Stimulated activated CD4-positive, alpha-beta T cell treated with anti-CD3 and anti-CD28 coated beads, Interleukin-12 subunit alpha, Interleukin-12 subunit beta, amount 100 ng/mL, for 24 hours (primary cell): ENCODE measurements at places on chromosomes 11 and 22.

DNA sequence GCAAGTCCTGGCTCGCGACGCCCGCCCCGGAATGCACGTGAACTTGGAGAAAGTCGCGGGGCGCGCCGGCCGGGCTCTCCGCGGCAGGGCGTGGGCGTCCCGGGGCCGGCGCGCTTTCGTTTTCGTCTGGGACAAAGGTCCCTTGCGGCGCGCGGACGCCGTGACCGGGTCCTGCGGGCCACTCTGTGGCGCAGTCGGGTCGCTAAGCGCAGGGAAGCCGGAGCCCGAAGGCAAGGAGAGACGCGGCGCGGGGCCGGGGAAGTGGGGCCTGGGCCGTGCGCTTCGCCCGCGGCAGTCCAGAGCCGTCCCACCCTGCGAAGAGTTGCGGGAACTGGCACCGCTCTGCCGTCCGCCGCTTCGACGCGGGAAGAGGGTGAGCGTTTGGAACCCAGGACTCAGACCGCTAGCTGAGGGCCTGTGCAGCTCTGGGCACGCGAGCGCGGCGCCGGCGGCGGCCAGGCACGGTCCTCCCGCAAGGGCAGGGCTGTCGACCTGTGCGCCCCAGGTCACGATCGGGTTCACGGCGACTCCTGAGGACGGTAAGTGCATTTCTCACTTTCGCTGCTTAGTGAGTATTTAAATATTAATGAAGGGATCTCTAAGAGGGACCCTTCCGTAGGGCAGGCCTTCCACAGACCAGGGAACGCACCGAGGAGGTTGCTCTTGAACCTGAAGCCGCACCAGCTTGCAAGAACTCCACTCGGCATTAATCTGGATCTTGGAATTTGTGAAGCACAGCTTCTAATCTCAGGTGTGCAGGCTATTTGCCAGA is 78.0 kb upstream of the PPARA start:
- peak; percentile 53 for DNase-seq

GRCh38 chr11:75668451-75669297 is at the start of gene MAP6:
Gene MAP6 (minus strand): TSS chr11:75669038. CDS start chr11:75668369, 669 bp downstream.
- no peak for DNase-seq

DNA sequence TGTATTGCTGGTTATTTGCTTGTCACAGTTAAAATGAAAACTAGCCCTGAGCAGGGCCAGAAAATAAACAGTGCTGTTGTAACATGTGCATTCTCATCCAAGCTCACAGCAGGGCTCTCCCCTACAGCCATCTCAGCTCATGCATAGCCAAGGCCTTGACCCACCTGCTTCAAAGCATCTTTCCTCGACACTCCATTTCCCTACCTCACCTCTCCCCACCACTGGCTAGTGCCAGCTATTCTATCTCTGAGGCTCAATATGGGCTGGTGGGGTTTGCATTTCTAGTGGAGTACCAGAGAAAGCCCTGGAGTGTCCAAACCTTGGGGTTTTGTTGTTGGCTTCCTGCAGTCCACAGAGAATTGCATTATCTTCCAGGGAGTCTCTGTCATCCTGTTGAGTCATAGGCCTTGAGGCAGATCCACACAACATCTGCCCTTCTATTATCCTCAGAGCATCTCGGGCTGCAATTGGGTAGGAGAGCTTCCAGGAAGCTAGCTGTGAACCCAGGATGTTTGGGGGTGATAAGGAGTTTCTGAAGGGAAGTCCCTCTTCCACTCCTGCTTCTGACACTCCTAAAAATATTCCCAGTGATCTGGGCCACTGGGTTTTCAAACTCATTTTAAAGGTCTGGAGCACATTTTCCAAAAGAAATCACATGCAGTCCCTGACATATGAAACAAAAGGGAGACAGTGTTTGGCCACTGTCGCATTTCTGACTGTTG is 36.1 kb upstream of the AMOTL1 start:
- DNase-seq = no peak

DNA sequence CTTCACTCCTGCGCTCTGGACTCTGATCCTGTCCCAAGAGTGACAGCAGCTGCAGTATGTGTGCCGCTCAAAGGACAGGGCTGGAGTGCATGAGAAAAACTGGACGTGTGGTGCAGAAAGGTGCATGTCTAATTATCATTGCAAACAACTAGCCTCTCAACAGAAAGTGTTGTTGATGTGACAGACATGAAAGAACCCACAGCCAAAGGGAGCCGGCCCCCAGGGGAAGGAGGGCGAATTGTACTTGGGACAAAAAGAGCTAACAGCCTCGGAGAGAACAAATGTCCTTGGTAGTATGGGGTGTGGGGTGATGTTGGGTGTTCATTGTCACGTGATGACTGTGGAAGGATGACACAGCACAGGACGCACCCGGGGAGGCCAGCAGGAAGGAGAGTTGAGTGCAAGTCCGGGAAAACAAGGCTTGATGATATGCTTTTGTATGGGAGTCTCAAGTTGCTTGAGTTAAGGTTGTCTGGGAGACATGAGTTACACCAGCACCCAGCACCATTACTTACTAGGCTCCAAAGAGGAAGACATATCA is 325.5 kb downstream of the NTM start:
- DNase-seq = no peak

DNA sequence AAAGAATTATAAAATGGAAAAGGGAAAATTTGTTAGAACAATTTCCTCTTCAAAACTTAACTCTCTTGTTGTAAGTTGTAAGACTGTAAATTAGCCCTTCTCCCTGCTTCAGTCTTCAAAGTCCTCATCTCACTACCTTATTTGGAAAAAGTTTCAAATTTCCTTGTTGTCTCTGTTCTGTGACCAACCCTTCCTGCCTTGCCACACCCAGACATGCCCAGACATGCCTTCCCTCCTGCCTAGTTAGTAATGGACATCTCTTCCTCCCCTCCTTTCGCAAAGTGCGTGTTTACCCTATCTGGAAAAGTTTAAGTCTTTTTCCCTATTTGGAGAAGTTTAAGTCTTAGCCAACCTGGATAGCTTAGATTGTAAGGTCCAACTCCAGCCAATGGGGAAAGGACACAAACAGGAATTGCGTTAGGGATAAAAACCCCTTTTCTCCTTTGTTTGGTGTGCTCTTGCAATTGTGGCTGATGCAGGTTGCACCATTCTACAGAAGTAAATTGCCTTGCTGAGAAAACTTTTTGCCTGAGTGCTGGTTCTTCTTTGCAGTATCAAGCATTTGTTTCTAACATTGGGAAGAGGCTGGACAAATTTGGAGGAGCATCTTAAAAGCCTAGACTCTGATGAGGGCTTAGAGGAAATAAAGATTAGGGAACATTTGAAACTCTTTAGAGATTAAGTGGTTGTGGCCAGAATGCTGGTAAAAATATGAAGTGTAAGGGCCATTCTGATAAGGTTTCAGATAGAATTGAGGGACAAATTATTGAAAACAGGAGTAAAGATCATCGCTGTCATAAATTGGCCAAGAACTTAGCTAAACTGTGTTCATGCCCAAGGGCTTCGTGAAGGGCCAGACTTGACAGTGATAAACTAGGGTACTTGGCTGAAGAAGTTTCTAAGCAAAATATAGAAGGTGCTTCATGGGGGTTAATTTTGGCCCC is 15.4 kb downstream of the OR52K2 start:
- no peak for DNase-seq

DNA sequence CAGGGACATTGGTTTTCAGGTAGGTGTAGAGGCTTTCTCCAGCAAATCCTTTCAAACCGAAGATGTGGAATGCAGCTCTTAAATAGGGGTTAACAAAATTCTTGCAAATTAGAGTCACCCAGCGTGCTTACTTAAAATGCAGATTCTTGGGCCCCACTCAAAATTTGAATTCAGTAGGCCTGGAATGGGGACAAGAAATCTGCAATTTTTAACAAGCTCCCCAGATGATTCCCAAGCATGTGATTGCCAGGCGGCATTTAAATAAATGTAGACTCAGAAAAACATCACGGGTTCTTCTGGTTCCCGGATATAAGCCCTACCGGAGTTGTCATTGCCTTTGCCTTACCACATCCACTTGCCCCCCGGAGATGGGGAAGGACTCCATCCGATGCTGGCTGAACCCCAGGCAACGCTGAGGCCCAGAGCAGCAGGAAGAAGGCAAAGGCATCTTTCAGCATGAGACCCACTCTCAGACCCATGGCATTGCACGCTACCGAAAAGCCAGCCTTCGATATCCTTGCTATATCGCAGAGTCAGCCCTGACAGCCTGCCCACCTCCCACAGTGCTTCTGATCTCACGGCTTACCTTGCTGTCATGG is 134.2 kb downstream of the DSCAML1 start:
- DNase-seq = no peak
